ENCODE measurements at places on chromosomes 5 and 9.

- DNase-seq: no peak
Measured at GRCh38 chr9:135048046-135048757, 39.3 kb upstream of the OLFM1 start.

- DNase-seq: no peak
Measured at GRCh38 chr9:125887172-125887571, 140.0 kb downstream of the PBX3 start.

DNA sequence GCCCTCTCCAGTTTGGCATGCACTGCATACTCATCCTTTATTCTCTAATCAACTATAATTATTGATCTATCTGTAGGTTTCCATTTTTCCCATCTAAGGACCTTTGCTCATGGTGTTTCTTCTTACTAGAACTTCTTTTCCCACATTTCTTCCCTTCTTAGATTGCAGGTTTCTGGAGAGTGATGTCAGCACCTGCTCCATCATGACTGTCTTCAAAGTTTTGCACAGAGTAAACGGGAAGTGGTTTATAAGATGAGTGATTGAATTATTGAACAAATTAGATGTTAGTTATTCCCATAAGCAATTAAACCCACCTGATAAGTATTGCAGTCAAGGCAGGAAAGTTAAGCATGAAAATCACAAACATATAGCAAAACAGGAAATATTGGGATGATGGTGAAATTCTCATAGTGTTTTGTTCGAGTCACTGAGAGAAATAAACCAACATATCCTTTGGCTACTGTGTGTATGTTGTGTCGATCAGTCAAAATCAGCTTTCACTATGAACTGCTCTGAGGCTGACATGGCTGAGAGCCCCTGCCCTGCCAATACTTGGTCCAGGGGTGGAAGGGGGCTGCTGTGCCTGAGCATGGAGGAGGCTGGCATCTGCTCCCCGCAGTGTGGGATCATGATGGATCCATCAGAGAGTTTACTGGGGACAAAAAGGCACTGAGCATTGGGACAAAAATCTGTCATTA is 45.5 kb upstream of the S1PR3 start:
- DNase-seq: no peak

DNA sequence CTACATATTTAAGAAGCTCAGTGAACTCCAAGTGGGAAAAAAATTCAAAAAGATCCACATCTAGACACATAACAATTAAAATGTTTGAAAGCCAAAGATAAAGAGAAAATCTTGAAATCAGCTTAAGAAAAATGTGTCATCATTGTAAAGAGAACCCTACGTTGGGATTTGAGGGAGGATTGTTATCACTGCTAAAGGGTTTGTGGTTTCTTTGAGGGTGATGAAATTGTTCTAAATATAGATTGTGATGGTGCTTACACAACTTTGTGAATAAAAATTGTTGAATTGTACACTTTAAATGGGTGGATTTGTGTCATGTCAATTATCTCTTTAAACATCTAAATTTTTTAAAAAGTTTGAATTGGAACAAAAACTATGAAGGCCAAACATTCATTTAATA is 92.2 kb upstream of the ADAMTS19 start:
- DNase-seq: peak; percentile 17

- no peak for DNase-seq
Measured at GRCh38 chr9:89923961-89924504, 319.2 kb downstream of the GADD45G start.

- peak; percentile 41 for DNase-seq
Measured at GRCh38 chr9:124768750-124769548, 2.2 kb downstream of the NR6A1 start.

GRCh38 chr9:86667307-86667706 is 280.0 kb downstream of the GAS1 start:
- DNase-seq: peak; percentile 70

All from fibroblast of the aortic adventitia (primary cell).